CD4-positive, alpha-beta T cell treated with Interleukin-4 for 1 hour (primary cell): ENCODE measurements at places on chromosomes 5 and 9.

DNA sequence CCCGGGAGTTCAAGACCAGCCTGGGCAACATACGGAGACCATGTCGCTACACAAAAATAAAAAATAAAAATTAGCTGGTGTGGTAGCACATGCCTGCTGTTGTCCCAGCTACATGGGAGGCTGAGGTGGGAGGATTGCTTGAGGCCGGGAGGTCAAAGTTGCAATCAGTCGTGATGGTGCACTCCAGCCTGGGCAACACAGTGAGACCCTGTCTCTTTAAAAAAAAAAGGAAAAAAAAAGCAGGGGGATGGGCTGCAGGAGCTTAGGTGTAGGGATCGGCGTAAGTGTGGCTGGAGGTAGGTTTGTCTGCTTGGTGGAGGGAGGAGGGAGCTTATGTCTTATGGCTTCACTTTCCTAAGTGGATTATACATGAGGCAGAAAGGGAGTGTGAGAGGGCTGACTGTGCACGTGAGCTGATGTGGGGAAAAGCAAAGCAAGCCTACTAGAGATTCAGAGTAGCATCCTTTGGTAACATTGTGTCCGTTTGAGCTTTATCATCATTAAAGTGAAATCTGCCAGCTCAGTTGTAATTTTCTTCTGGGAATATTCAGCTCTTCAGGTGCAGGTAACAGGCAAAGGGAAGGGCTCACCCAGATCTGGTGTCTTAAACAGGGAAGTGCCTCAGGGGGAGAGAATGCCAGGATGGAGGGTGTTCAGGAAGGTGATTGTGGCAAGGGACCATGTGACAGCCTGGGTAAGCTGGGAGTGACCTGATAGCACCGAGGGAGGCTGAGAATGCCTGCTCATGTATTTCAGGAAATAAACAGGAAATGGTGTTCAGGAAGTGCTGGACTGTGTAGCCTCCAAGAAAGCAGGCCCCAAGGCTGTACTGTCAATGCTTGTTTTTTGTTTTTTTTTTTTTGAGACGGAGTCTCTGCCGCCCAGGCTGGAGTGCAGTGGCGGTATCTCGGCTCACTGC, 17.6 kb upstream of the SETX start:
- DNase-seq = no peak

DNA sequence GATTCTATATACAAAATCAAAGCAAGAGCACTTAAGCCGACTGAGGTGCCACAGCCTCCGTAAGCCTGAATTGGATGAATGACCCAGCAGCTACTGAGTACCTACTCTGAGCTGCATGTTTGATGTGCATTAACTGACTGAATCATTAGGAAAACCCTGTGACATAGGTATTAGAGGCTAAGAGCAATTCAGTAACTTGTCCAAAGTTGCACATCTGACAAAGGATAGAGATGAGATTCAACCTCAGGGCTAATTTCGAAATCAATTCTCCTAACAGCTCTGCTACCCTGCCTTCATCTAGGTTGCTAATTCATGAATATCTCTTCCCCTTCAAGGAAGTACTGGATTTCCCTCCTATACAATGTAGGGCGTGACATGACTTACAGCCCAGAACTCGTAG, 89.1 kb upstream of the GLIS3 start:
- DNase-seq = no peak

GRCh38 chr9:103991698-103992097, 102.4 kb upstream of the SMC2 start:
- peak; percentile 6 for DNase-seq

DNA sequence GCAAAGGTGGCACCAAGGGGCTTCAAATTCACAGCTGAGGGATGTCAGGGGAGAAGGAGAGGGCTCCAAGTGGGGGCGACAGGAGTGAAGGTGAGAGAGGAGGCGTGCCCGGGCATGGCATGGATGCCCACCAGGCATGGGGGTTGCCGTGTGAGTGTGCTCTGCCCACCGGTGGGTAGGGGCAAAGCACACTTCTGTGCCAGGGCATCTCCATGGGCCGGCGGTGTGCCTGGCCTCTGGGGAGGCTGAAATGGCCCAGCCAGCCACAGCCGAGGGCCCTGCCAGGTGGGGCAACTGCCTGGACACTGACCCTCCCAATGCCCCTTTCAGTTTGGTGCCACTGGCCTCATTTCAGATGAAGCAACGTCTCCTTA, 14.0 kb upstream of the RNU6ATAC start:
- no peak for DNase-seq

DNA sequence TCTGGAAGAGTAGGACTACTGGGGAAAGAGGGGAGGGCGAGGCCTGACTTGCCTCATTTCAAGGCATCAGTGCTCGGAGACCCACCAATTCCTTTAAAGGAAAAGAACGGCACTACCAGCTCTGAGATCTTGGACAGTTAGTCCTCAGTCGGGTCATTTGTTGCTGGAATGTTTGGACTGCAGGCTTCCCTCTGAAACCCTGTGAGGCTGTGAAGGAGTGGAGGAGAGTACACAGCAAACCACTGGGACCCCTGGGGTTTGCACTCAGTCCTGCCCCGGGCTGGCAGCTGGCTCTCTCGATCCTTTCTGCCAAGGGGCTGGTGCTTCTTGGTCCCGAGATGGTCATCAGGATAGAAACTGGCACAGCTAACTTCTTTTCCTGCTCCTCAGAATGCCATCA, 194.5 kb downstream of the TRIO start:
- no peak for DNase-seq

DNA sequence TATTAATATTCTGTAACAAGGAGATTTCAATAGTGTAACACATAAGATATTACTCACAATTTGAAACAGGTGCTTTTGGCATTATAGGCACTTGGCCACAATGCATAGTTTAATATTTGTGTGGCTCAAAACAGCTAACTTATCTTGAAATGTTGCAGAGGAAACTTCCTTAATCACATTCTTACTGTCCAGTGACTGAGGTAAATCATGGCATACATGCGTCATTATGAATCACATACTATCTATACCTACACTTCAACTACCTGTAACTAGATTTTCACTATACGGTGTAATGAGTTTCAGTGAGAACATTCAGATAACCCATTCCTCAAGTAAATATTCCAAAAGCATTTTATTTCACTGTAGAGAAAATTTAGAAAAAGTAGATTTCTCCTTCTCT, 218.8 kb downstream of the PDE4D start:
- no peak for DNase-seq

DNA sequence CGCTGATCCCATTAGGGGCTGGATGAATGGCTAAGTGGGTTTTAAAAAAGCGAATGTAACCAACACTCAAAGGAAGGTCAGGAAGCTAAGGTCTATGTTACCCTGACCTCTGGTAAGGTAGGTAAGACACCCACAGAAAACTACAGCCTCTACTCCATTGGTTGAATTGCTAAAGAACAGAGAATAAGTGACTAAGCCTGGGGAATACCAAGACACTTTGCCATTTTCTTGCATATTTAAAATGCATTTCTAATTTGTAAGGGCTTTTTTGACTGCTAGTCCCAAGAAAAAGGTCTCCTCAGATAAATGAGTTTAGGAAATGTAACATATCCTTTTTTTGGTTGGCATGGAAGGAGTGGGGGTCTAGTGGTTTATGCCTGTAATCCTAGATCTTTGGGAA, 368.7 kb downstream of the BNC2 start:
- DNase-seq = no peak

GRCh38 chr5:76376148-76376865, 26.8 kb upstream of the IQGAP2 start:
- DNase-seq = no peak

DNA sequence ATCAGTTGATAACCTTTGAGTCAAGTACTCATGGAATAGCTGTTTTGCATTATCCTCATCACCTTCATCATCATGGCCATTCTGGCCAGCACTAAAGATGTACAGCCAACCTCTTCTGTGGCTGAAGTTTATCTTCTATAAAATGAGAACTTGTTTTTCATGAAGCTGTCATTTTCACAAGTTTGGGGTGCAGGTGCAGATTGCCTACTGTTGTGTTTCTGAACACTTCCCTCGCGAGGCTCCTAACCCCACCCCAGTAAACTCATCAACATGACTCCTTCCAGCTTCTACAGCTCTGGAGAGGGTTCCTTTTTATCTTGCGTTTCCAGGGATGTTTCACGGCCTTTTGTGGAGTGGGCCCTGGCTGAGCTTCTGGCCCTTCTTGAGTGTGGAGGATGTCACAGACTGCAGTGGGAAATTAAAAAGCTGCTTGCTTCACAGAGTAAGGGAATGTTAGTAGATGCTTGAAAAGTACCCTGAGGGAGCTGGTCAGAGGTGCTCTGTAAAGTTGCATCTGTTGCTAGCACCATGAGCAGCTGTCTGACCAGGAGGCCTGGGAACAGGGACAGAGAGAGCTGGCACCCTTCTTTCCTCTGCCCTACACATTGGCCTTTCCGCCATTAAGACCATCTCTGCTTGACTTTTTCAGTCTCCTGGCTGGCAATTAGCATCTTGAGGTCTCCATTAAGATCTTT, 24.9 kb downstream of the SYK start:
- DNase-seq = no peak

- DNase-seq = no peak
Measured at GRCh38 chr5:141758310-141758998, 76.4 kb upstream of the ARAP3 start.

DNA sequence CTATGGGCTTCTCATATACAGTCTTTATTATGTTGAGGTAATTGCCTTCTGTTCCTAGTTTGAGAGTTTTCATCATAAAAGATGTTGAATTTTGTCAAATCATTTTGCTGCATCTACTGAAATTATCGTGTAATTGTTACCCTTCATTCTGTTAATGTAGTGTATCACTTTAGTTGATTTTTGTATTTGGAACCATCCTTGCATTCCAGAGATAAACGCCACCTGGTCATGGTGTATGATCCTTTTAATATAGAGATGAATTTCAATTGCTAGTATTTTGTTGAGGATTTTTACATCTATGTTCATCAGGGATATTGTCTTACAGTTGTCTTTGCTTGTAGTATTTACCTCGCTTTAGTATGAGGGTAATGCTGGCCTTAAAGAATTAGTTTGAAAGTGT, 19.3 kb downstream of the MEIKIN start:
- DNase-seq = no peak

GRCh38 chr9:115069771-115070170, 48.2 kb downstream of the TNC start:
- no peak for DNase-seq
